ENCODE measurements at places on chromosomes 2 and 18.

DNA sequence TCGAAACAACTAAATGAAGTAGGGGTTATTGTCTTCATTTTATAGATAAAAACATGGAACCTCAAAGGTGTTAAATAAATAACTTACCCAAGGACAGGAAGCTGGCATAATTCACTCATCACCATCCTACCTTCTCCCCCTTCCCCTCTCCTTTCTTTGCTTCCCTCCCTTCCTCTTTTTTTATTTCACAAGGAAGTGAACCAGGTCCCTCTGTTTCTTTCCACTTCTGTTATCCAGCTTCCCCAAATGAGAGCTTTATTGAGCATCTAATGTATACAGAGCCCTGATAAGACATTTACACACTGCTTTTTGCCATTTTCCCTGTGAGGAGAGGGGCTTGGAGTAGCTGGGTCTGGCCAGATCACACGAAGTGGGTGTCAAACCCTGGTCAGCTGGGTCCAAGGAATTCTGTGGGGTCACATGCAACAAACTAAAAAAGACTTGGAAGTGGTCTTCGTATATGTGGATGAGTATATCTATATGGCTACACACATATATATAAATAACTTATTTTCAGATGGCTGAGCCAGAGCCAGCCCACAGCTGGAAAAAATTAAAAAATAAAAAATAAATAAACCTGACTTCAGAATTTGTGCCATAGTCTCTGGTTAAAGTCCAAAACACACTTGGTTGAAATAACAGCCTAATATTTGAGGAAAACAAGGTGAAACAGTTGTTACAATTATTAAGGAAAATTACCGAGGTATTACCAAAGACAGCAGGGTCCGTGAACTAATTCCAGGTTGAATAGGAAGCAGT, 49.3 kb upstream of the FOSL2 start:
- H3K36me3 ChIP-seq: no peaks in the 10 kb centered on the region
- H3K4me1 ChIP-seq: peaks cover 4% of the 10 kb centered on the region
- H3K27ac ChIP-seq: no peak overlapping the region
- no peaks in the 10 kb centered on the region for H3K27me3 ChIP-seq

DNA sequence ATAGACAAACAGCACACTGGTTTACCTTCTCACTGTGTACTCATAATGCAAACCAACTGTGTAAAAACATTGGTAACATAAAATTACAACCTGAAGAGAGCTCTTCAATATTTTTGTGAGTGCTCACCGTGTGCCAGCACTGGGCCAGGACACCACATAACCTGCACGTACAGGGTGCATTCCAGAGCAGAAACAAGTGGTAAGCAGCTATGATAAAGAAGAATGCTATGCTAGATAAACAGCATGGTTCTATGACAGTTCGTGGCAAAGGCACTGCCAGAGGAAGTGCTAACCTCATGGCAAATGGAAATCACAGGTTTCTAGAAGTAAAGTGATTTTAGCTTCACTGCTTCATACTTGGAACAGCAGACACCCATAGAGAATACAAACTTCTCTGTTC, 343.5 kb downstream of the MTX2 start:
- H3K36me3 ChIP-seq: no peaks in the 10 kb centered on the region
- no peak overlapping the region for H3K4me3 ChIP-seq
- no peaks in the 10 kb centered on the region for H3K4me1 ChIP-seq
- no peaks in the 10 kb centered on the region for H3K27me3 ChIP-seq
- no peak overlapping the region for H3K27ac ChIP-seq

DNA sequence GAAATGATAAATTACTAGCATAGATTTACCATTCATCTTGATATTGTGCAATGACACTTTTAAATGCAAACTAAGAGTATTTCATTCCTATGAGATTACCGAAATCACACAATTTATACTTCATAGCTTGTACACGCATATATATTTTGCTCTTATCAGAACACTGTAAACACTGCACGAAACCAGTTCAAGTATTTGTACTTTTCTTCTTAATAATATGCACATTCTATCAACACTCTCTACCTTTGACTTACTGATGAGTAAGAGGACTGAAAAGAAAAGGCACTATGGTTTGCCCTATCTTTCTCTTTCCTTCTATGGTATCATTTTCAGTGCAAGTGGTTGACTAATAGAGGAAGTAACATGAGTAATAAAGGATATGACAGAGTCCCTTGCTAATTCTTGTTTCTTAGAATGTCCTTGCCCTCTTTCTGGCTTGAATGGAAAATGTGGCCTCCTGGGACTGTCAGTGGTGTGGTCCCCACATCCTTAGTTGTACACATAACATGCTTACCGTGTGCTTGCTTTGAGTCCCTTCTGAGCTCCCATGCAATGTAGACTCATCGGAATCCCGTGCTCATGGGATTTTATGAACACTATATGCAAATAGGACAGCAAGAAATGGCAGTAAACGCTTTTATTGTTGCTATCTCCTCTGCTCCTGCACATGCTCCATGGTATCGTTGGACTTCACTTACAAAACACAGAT, 363.5 kb upstream of the TNP1 start:
- no peaks in the 10 kb centered on the region for H3K36me3 ChIP-seq
- peaks cover 9% of the 10 kb centered on the region for H3K4me1 ChIP-seq
- H3K4me3 ChIP-seq: no peak overlapping the region
- no peak for DNase-seq
- no peak overlapping the region for H3K27ac ChIP-seq

GRCh38 chr2:228458364-228458763, 276.9 kb upstream of the SPHKAP start:
- H3K4me1 ChIP-seq: no peaks in the 10 kb centered on the region
- no peaks in the 10 kb centered on the region for H3K27me3 ChIP-seq
- H3K4me3 ChIP-seq: no peak overlapping the region
- no peaks in the 10 kb centered on the region for H3K36me3 ChIP-seq
- H3K27ac ChIP-seq: no peak overlapping the region

GRCh38 chr18:72999971-73000607, 132.3 kb upstream of the NETO1 start:
- H3K4me3 ChIP-seq: no peak overlapping the region
- no peak for DNase-seq
- H3K36me3 ChIP-seq: no peaks in the 10 kb centered on the region
- H3K27me3 ChIP-seq: no peaks in the 10 kb centered on the region
- no peak overlapping the region for H3K27ac ChIP-seq
- H3K4me1 ChIP-seq: no peaks in the 10 kb centered on the region

GRCh38 chr2:51960281-51960680, 928.3 kb upstream of the NRXN1 start:
- H3K4me1 ChIP-seq: no peaks in the 10 kb centered on the region
- H3K27me3 ChIP-seq: no peaks in the 10 kb centered on the region
- H3K36me3 ChIP-seq: no peaks in the 10 kb centered on the region
- H3K4me3 ChIP-seq: no peak overlapping the region
- no peak overlapping the region for H3K27ac ChIP-seq
